ENCODE measurements at places on chromosomes 1 and 21.

GRCh38 chr1:182587666-182588499, 1.2 kb downstream of the RNASEL start:
- no peak for DNase-seq

DNA sequence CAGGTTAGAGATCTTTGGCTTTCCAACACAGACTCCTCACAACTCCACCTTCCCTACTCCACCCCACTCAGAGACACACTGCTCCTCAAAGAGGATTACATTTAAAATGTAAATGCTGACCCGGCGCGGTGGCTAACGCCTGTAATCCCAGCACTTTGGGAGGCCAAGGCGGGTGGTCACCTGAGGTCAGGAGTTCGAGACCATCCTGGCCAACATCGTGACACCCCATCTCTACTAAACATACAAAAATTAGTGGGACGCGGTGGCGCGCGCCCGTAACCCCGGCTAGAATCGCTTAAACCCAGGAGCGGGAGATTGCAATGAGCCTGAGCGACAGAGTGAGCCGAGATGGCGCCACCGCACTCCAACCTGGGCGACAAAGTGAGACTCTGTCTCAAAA, 1.8 kb upstream of the ANP32E start:
- no peak for DNase-seq

DNA sequence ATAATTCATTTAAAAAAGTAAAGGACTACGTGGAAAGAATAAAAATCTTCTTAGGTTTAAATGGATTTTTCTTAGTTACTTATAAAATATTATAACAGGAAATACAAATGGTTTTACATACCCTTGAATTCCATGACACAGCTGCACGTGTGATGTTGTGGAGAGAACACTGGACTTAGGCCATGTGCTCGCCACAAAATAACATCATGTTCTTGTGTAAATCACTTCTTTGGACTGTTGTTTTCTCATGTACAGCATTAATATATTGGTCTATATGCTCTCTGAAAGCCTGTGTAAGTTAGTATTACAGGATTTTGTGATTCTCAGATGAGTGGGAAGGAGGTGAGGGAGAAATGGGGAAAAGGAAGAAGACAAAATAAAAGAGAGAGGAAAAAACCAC, 228.2 kb downstream of the DNM3 start:
- no peak for DNase-seq

GRCh38 chr1:15174615-15174983, 21.1 kb downstream of the TMEM51 start:
- DNase-seq: no peak

DNA sequence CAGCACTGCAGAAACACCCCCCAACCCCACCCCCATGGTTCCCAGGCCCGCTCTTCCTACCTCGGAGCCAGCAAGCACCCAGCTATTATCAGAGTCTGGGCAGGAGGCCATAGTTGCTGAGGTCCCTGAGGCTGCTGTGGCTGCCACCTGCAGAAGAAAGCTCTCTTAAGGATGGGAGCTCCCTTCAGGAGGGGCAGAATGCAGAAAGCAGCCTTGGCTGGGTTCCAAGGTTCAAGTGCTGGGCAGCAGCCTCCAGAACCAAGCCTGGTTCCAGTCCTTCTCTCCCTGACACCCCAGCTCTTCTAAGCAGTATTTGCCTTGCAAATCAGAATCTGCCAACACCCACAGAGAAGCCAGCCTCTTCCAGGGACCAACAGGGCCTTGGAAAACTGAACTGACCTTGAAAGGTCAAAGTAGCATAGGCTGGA, 2.3 kb downstream of the PBXIP1 start:
- DNase-seq: no peak

DNA sequence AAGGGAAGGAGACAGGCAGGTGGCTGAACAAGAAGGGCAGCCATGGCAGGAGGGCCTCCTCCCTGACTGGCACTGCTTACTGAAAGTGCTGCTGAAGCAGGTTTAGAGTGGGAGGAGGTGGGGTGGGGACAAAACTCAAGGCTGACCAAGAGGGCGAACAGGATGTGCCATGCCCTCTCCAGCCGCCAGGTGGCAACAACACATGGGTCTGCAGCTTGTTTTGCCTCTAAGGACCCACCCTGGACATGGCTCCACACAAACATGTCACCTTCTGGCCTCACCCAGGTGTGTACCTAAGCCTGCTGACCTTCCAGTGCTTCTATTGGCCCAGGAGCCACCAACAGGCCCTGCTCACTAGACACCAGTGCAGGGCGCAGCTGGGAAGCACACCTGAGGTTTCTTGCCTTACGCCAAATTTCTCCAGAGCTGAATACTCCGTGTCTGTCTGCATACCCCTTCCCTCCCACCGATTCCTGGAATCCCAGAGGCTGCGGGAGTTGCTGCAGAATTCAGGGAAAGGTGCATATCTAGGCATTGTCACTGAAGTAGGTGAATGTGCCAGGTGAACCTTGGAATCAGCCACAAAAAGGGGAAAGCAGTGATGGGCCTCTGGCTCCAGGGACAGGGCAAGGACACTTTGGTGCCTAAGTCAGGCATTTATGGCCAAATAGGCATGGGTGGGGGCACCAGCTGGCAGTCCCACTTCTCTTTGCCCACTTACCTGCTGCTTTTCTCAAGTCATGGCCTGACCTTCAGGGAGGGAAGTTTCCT, 5.3 kb downstream of the PSRC1 start:
- DNase-seq: peak; percentile 55

DNA sequence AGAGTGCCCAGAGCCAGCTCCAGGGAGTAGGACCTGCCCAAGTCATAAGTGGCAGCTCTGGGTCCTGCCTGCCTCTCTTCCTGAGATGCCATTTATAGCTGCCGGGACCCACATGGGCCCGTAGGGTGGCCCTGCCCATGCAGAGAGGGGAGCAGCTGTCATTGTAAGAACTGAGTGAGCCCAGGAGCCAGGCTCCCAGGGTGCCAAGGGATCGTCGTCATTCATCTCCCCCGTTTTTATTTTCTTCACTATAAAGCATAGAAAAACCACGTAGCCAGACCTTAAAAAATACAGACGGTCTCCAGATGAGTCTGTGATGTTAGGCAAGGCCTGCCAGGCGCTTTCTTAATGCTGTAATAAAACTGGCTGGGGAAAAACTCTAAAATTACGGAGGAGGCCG, 90.7 kb downstream of the IGSF21 start:
- no peak for DNase-seq

DNA sequence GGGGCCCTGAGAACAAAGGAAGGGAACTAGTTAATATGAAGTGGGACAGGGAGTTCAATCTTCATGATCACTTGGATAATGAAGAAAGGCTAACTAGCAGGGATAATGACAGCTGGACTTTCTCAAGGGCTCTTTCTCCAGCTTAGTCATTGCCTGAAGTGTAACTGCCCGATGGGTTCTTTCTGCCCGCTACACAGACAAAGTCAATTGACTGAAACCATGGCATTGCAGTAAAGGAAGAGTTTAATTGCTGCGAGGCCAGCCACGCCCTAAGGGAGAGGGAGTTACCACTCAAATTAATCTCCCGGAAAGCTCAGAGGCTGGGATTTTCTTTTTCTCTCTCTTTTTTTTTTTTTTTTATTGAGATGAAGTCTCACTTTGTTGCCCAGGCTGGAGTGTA, 16.6 kb upstream of the SLC2A5 start:
- no peak for DNase-seq

DNA sequence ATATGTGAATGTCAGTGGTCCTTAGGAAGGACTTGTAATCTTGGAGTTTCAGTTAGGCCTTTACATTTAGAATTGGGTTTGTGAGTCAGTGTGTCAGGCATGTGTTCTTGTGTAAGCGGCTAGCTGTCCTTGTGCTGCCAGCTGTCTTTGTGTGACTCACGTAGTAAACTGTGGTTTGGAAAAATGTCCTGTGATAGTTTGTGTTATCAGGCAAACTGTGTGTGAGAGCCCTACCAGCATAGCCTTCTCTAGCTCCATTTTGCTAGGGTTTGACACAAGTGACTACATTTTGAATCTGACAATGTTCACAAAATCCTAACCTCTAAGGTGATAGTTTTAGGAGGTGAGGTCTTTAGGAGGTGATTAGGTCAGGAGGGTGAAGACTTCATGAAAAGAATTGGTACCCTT, 6.9 kb upstream of the SLC35D1 start:
- DNase-seq: no peak

DNA sequence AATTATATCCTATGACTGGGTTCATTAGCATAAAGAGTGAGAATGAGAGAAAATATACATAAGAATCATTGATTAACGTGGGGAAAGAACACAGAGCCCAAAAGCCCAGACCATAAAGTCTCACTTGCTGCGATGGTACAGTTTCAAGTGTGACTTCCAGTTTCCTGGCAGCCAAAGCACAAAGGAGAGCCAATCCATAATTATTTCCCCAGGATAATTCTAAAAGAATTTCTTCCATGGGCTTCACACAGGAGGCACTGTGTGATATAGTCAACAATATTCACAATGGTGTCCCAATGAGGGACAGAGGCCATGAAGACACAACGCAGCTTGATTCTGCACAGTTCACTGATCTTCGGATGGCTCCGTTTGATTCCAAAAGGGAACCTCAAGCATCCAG, 321.6 kb downstream of the PLPP3 start:
- no peak for DNase-seq

GRCh38 chr1:41314376-41315145, 46.7 kb upstream of the FOXO6 start:
- no peak for DNase-seq

GRCh38 chr1:99725996-99726395, 40.4 kb downstream of the FRRS1 start:
- no peak for DNase-seq

- DNase-seq: no peak
These were observed 111.2 kb upstream of the PROX1 start for GRCh38 chr1:213876531-213876930.

DNA sequence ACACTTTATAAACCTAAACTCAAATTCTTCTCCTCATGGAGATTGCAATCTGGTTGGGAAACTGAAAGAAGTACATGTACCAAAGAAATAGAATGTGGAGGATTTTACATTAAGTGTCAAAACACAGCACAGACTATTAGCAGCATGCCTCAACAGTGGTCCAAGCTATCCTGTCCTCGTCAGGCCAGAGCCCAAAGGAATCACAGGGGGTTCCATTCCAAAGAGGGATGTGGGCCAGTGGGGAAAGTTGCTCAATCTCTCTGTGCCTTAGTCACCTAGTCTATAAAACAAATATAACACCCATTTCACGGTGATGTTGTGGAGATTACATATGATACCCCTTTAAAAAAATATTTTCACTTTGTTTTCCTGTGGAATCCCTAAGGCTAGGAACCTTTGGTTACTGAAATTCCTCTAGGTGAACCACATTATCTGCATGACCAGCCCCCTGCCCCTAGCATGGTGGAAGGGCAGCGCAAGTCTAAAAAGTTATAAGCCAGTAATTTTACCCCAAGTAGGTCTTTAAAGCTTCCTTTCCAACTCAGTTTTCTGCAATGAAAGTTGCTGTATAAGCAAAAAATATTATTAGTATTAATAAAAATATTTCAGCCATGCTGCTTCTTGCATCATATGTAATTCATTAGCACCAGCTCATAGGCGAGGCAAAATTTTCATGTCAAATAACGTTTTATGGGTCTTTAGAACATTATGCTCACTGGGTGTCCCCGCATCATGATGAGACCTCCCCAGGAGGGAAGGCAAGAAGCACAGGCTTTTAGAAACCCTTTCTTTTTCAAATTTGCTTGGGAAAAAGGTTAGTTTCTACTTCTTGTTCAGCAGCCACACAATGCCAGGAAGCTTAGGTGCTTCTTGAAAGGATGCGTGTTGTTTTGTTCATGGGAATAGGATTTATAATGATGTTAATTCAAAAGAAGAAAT, 548.8 kb upstream of the PKN2 start:
- DNase-seq: no peak

DNA sequence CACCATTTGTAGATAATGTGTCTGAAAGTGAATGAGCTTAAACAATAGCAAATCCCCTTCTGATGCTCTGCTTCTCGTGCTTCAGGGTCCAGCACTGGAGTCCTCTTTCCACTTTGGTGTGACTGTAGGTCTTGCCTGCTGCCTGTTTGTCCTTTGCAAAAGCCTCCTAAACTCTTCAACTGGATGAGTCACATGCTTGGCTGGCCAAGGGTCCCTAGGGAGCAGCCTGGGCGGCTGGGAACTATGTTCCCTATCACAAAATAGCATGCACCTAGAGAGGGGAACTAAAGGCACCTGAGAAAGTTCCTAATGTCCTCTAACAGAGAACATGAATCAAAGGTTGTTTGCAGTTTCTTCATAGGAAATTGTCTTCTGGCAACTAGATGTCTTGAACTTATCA, 607.2 kb upstream of the PLXNA2 start:
- no peak for DNase-seq

- no peak for DNase-seq
These were observed 77.0 kb downstream of the IARS2 start for GRCh38 chr1:220170836-220171526.

- no peak for DNase-seq
These were observed 110.5 kb downstream of the TOMM20 start for GRCh38 chr1:235018161-235018560.

- no peak for DNase-seq
These were observed 49.4 kb downstream of the ZNF326 start for GRCh38 chr1:90044346-90044745.

DNA sequence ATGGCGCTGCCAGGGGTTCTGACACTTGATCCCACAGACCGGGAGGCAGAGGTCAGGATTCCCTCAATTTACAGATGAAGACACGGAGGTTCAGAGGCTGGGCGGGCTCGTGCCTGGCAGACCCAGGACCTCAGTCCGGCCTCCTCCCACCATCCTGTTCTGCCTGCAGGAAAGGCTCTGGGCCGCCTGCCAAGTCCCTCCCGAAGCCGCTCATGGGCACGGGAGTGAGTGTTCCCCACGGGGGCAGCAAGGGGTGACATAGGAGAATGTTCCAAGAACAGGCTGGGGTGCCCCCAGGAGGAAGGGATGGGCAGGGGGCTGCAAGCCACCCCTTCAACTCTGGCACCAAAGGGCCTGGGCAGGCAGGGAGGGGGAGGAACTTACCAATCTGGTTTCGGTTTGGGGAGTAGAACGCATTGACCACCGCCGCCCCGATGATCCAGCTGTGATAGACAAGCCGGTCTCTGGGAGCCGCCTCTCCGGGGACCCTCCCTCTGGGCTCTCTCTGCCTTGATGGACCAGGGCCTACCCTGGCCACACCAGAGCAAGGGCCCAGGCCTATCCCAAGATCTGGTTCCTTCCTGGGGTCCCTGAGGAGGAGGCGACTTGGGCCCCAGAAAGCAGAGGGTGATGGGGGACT, 7.5 kb downstream of the PRXL2B start:
- peak; percentile 15 for DNase-seq
